ENCODE measurements at places on chromosomes 2 and 18.
A peak's percentile ranks its signal among the peaks of the same experiment; 100 is the strongest.

- DNase-seq = no peak
Measured at GRCh38 chr18:24974431-24974830, 377.5 kb downstream of the ZNF521 start.

DNA sequence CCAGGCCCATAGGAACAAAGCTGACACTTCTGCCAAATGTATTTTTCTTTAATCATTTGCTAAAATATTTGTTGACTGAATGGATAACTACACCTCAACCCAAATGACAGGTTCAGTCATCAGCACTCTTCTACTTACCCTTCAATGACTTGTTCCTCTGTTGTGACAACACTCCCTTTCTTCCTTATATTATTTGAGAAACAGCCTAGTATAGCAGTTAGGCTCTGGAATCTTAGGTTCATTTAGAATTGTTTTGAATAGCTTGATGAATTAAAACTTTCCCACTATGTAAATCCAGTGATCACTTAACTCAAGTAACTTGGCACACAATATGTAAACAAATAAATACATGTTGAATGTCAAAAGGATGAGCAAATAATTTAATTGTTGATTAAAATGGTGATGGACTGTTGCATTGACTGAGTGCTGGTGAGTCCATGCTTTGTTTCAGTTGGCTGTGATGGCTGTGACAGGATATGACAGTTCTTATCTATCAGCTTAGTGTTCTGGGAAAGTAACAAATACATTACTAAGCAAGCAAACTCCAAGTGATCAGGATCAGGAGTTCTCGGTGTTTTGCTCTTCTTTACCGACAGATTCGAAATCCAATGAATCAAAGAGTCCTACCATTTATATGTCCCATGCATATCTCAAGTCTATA is 2.8 kb upstream of the MOGAT1 start:
- DNase-seq = no peak

DNA sequence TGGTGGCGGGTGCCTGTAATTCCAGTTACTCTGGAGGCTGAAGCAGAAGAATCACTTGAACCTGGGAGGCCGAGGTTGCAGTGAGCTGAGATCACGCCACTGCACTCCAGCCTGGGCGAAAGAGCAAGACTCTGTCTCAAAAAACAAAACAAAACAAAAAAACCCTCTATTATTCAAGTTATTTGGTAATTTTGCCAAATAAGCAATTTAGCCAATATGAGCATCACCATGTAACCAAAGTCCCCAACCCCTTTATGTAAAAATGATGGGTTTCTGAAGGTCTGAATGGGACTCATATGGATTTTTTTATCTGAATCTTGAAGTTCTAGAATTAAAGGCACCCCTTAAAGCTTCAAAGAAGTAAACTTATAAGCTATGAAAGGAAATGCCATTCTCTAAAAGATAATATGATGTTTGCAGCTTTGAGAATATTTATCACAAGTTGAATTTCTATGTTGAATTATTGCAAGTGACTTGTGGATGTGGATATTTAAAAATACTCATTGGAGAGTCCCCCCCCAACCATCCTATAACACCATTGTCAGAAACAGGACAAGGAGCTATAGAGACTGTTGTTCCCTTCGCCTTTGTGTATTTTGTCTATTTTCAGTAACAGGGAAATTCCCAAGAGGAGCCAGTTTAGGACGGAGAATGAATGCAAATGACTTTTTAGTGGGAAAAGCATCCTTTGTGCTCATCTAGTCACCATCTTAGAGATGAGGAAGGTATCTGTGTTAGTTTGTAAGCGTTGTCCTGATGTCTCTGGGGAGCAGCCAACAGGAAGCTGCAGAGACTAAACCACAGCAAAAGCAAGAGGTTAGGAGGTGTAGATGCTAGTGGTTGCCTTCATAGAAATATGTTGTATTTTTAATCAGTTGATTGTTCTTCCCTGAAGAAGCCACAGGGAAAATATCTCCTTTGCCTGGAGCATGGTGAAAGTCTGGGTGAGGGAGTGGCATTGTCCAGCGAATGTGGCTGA is 68.3 kb downstream of the TET3 start:
- no peak for DNase-seq

- DNase-seq = no peak
Measured at GRCh38 chr2:236565212-236565611, 4.4 kb upstream of the ACKR3 start.

- no peak for DNase-seq
Measured at GRCh38 chr2:119645173-119645855, 33.7 kb upstream of the TMEM177 start.

- DNase-seq = no peak
Measured at GRCh38 chr18:53991805-53992204, 232.7 kb downstream of the MBD2 start.

- DNase-seq = no peak
Measured at GRCh38 chr2:177015356-177015923, 197.2 kb upstream of the HNRNPA3 start.

DNA sequence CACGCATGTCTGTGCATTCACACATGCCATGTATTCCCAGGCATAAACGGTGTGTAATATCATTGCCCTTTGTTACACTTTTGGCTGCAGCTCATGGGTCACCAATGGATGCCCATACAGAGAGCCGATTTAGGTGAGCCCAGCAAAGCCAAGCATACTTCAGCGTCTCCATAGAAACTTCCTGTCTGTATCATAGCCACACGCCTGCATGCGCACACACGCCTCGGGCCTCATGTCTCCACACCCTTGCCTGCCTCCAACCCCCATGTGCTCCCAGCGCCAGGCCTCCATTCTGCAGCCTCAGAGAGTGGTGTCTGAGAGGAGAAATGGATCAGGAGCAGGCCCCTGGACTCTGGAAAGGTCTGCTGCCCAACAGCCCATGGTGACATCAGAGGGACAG is 33.5 kb upstream of the SELENOI start:
- DNase-seq = no peak

- DNase-seq = no peak
Measured at GRCh38 chr18:79484661-79485621, 89.2 kb downstream of the NFATC1 start.

GRCh38 chr2:18435426-18436037 is 124.9 kb downstream of the RDH14 start:
- peak; percentile 6 for DNase-seq

Data from GM06990 (cell line).